ENCODE measurements at places on chromosomes 5 and 9.

DNA sequence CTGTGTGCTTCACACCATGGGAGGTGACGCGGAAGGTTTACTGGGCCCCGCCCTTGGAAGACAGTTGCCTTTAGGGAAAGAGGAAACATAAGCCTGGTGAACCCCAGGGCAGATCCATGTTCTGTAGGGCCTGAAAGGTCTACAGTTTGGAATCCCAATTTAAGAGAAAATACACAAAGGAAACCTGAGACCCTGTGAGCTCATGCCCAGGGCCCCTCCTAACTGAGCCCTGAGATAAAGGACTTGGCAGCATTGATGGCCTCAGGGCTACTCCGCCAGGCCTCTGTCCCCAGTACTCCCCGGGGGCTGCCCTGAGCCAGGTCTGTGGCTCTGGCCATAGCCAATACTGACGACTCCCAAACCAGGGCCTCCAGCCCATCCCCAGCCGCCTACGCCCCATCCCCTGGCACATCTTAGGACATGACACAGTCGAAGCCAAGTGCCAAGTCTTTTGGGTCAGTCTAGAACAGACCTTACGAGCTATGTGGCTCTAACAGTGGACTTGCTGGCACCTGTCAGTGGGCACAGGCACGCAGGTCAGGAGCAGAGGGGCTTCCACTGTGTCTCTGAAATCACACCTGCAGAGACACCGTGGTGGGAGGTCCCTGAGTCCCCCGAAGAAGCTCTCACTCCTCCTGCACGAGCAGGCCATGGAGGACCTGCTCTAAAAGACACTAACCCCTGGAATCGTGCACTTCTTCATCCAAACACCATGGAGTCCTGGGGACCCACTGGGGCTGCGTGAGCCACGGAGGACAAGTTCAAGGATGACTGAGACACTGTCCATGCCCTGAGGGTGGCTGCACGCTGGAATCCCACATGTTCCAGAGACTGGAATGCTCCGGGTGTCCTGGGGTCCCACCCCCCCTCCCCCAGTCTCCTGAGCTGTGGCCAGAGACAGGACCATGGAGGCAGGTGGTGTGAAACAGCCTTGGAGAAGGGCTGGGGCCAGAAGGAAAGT, 40.3 kb upstream of the BARHL1 start:
- DNase-seq: no peak

- peak; percentile 29 for DNase-seq
These were observed 56.7 kb downstream of the TLE1 start for GRCh38 chr9:81632599-81632998.

DNA sequence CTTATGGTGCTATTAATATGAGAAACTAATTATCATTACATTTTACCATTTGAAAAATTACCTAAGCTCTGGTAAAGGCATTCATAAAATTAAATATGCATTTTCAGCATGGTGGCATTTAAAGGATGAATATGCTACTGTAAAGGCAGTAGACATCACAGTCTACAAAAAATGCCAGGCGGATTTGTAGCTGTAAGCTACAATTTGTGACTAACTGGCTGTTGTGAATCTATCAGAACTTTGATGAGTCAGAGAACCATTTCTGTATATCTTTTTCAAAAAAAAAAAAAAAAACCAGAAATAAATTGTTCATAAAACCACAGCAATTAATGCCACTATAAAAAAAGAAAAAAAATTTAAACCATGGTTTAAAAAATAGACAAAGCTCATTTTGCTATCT, 186.3 kb downstream of the NFIB start:
- no peak for DNase-seq

GRCh38 chr5:17024686-17025180, 88.6 kb upstream of the MYO10 start:
- DNase-seq: peak; percentile 91

- no peak for DNase-seq
These were observed 12.1 kb upstream of the P4HA2 start for GRCh38 chr5:132239776-132240175.

GRCh38 chr9:112548051-112548440, 61.4 kb downstream of the KIAA1958 start:
- DNase-seq: no peak

GRCh38 chr5:53017794-53018391, 28.7 kb downstream of the ITGA2 start:
- no peak for DNase-seq

- no peak for DNase-seq
These were observed 28.7 kb upstream of the FNIP1 start for GRCh38 chr5:131825404-131826013.

DNA sequence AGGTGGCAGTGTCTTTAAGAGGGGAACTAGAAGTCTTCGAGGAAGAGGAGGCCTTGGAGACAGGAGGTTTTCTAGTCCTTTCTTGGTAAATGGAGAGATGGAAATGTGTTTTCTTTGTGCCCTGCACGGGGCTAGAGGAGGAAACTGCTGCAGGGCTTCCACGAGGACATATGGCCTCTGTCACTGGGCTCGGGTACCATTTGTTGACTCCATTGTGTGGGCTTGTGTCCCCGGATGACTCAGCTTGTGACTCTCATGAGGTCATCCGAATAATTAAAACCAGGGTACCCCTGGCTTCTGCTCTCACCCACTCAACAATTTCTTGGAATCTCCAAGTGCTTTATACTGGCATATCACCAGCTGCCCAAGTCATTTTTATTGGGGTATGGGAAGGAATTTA, 261.7 kb downstream of the KIF4B start:
- DNase-seq: no peak

GRCh38 chr9:82254646-82255367, 266.2 kb downstream of the SPATA31D1 start:
- DNase-seq: no peak

DNA sequence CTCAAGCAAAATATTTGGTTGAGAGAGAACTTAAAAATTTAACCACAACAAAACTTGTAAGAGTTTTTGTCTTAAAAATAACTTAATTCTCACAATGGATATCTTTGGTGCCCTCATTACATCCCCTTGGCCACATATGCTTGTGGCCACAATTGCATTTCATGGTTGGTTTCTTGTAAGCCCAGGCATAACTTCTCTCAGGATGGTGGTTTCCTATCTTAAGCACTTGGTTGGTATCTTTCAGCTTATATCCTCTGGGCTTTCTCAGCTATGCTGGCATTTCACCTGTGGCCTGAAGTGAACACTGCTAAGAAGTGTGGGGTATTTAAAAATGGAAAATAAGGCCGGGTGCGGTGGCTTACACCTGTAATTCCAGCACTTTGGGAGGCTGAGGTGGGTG, 212.4 kb upstream of the MEF2C start:
- no peak for DNase-seq

GRCh38 chr5:158305861-158306260, 446.9 kb upstream of the CLINT1 start:
- DNase-seq: no peak

DNA sequence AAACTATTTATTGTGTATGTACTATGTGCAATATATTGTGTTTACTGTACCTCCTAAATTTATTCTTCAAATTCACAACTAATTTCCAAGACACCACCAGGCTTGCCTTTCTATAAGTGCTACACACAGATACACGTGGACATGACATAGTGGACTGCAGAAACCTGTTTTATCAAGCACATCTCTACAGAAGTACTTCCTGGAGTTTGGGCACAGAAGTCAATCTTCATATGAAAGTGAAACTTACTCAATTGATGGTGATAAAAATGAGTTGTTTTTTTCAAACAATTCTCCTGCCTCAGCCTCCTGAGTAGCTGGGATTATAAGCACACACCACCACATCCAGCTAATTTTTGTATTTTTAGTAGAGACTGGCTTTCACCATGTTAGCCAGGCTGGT, 57.6 kb downstream of the NLN start:
- no peak for DNase-seq

GRCh38 chr9:135260221-135261180, 173.0 kb downstream of the OLFM1 start:
- no peak for DNase-seq

DNA sequence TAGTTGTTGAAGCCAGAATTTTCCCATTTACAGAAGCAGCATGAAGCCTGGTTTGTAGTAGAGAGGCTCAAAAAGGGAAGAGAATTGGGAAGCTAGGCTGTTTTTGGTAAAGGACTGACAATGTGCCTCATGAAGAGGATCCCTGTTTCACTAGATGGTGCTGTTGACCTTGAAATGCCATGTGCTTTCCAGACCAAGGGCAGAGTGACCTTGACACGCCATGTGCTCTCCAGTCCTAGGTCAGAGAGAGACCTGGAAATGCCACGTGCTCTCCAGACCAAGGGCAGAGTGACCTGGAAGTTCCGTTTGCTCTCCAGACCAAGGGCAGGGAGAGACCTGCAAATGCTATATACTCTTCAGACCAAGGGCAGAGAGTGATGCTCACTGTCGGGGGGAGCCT, 32.0 kb downstream of the UNC13B start:
- DNase-seq: no peak

DNA sequence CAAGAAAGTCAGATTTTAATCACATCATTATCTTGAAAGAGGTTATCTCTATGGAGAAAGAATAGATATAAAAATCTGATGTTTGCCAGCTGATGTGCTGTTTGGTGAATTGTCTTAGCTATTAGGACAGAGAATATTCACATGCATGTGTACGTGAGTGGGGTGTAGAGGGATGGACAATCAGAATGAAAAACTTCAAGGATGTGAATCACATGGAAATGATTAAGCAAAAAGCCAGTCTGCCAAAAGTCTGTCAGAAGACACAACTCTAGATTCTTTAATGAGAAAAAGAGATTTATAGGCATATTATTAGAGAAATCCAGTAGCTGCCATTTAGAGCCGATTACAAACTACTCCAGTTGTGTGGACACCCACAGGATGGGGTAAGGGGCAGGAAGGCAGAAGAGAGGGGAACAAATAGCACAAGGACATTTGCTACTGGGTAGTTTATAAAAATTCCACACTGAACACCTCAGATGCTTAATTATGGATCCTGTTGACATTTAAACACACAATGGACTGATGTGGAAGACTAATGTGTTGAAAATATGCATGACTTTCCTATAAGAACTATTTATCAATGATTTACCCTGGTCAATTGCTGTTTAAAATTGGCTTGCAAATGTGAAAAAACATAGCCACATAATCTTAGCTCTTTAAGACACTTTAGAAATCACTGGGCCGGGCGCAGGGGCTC, 127.4 kb downstream of the PTTG1 start:
- peak; percentile 58 for DNase-seq

DNA sequence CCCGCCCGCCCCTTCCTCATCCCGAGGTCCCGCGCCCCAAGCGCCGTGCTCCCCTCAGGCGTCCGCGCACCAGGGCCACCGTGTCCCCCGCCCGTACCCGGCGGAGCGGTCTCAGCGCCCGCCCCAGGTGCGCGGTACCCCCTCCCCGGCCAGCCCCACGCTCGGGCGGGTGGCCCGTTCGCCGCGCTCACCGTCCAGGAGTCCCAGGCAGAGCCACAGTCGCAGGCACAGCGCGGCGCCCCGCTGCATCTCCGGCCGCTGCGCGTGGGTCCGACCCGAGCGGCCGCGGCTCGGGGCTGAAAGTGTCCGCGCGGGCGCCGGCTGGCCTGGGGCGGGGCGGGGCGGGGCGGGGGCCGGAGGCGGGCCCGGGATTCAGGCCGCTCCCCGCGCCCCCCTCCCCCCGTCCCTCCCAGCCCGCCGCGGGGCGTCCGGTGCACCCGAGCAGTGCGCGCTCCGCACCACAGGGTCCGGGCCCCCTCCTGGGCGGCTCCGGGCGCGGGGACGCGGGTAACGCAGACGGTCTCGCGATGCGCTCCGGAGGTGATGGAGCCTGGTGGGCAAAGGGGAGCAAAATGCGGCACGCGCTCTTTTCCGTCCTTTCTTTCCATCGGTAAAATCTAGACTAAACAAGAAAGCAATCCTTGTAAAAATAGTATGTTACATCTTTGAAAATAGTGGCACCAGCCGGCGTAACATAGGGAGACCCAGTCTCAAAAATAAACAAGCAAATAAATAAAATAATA, at the start of gene FLT4:
Gene FLT4, minus strand, starts transcription at position 304 of the 743 bp plus-strand sequence. Its CDS starts 55 bp downstream, at position 249.
- no peak for DNase-seq

DNA sequence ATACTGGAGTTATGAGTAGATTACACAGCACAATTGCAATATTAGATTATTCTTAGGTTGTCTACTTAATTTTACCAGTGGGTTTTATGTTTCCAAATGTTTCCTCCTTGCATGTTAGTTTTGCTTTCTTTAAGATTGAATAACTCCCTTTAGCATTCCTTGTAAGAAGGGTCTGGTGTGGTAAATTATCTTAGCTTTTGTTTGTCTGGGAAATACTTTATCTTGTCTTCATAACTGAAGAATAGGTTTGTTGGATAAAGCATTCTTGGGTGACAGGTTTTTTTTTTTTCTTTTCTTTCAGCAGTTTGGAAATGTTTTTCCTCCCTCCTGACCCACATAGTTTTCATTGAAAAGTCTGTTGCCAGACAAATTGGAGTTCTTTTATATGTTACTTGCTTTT, 531.1 kb downstream of the ANXA1 start:
- no peak for DNase-seq

GRCh38 chr9:2839040-2839439, 4.9 kb downstream of the PUM3 start:
- DNase-seq: no peak

DNA sequence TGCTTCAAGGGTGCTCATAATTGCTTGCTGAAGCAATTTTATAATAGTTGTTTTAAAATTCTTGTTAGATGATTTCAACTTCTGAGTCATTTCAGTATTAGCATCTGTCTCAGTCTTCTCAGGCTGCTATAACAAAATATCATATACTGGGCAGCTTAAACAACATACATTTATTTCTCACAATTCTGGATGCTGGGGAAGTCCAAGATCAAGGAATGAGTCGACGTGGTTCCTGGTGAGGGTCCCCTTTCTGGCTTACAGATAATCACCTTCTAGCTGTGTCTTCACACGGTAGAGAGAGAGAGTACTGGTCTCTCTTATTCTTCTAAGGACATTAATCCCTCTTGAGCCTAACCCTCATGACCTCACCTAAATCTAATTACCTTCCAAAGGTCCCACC, 160.4 kb downstream of the SIL1 start:
- peak; percentile 21 for DNase-seq

DNA sequence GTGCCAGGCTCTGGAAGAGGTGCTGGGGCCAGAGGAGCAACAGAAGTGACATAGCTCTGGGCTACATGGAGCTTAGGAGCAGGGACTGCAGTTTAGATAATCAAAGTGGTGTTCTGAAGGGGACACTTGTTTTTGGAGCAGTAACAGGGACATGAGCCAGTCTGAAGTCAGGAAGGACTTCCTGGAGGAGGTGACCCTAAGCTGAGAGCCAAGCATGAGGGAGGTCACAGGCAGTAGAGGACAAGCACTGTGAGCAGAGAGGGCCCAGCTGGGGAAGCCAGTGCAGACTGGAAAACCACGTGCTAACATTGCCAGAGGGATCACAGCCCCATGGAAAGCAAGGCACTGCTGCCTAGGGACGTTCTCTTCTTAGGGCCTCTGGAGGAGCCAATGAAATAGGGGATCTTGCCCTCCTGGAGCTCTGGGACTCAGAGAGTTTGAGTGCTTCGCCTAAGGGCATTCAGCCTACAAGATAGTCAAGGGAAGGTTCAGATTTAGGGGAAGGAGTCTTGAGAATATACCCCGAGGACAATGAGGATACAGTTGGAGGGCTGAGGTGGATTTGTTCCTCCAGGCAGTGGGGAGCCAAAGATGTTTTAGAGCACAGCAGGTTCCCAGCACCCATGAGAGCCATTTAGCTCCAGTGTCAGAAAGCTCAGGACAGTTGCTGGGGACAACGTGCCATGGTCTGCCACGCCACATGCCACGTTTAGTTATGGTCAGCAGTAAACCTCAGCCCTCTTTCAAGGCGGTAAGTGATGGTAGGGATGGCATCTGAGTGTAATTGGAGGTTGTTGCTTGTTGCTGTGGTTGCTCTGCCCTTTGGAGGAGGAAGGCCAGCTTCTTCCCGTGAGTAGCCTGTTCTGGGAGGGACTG, 40.5 kb upstream of the SH3PXD2B start:
- no peak for DNase-seq
